ENCODE measurements at places on chromosomes 11 and 22. TPM values are rescaled to one million over a fixed set of nuclear protein-coding genes. Genes with fewer than 3 reads are reported as not detected.

DNA sequence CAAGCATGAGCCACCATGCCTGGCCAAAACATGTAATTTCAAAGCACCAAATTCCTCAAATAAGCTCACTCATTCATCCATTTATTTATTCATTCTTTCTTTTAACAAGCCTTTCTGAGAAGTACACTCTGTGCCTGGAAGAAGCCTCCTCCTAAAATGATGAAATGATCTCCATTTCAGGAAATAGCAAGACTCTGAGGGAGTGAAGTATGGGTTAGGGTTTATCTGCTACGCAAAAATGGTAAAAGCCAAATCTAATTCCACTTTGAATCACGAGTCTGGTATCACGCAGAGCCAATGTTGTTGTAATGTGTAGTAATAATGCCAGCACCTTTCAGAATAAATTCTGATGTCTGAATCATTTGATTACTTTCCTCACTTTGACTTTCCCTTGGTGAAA is 1041.8 kb downstream of the LRRC4C start:
- DNase-seq: no peak

DNA sequence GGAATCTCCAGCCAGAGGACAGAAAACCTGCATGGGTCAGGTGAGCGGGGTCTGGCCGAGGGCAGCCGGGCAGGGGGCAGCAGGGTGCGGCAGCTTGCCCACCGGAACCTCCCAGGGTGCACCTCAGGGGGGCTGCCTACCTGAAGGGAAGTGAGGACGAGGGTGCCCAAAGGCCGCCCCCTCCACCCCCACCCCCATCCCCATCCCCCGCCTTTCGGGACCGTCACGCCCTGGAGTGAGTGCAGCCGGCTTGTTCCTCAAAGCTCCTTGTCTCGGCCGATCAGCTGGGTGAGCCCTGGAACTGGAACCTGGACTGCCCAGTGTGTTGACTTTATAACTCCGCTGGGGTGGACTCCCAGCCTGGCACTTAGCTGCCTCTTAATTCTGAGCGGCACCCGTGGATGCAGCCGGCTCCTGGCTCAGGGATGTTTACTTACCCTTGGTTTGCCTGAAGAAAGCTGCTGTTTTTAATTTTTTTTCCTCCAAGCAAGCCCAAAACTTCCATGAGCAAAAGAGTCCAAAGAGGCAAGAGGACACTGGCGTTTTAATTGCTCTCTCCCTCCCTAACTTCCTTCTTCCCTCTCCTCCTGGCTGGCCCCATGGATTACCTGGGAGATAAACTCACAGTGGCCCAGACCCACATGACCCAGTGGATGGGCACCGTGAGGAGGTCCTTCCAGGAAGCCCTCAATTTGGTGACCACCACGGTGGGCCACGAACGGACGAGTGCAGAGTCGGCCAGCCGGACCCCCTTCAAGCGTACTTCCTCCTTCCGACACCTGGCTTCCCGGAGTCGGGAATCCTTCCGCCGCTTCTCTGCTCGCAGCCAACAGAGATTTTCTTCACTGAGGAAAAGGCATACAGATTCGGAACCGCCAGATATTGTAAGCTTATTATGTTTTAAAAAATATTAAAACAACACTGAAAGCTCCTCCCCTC is 87.8 kb upstream of the CRYBB3 start:
- DNase-seq: no peak

- no peak for DNase-seq
Observed at GRCh38 chr11:18590571-18590970, 2.0 kb upstream of the UEVLD start.

- no peak for DNase-seq
Observed at GRCh38 chr11:86818462-86819192, 18.3 kb downstream of the PRSS23 start.

GRCh38 chr11:20360650-20361049 is 2.9 kb upstream of the HTATIP2 start:
- DNase-seq: no peak

- DNase-seq: no peak
Observed at GRCh38 chr22:21926728-21927127, 25.9 kb downstream of the PPM1F start.

OR52I2 gene
- not detected for polyA plus RNA-seq

DNA sequence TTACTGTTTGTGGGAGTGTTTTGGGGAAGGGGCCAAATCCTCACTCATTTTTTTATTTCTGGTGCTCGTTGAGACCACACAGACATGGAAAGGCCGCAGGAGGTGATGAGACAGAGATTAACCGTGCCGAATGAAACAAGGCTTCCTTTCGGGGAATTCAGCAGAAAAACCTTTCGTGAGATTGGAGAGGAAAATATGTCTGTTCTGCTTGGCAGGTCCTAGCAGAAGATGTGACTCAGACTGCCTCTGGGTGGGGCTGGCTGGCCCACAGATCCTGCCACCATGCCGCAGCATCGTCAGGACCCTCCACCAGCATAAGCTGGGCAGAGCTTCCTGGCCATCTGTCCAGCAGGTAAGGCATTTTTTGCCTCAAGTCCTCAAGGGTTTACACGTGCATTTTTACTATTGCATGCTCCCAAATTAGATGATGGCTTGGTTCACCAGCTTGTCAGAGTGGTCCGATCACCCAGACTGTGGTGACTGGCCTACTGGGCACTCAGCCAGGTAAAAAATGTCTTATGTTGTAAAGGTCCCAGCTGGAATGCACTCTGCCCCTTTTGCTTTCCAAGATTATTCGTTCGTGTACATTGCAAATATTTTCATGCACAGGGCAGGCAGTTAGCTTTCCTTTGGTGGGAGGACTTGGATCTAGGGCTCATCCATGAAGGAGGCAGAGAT is 1.5 kb downstream of the DDB2 start:
- DNase-seq: no peak

Data from heart left ventricle (tissue), 16 donors.